ENCODE measurements at places on chromosomes 7 and 10. TPM values are rescaled to one million over a fixed set of nuclear protein-coding genes. Genes with fewer than 3 reads are reported as not detected.
A peak's percentile ranks its signal among the peaks of the same experiment; 100 is the strongest.

Gene TAS2R4
- 4.5 TPM for total RNA-seq

- DNase-seq = no peak
These were observed 743 bp downstream of the MKI67 start for GRCh38 chr10:128125416-128125943.

DNA sequence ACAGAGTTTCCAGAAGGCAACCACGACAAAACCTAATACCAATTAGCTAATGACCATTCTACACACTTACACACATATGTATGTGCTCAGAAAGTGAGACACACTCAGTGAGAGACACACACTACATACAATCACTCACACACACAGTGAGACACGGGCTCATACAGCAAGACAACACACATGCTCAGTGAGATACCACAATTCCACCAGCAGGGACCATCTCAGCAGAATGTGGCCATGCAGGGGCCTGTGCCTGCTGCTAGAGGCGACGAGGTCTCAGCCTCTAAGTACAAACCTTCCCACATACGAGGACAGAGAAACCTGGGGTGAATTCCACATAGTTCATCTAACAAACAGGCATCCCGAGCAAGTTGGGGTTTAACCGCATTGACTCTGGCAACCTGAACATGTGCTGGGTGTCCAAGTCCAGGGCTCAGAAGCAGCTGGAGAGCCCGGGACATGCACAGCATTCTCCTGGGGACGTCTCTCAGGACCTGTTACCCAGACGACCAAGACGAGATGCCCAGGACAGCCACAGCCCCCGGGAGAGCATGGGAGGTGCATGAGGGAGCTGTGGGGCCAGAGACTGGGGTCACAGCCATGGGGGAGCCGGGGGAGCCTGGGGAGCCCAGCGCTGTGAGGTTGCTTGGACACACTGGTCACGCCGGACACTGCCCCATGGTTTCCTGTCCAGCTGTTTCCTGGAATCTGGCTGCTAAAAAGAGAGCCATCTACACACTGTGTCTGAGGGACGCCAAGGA is 523.6 kb downstream of the PTPRN2 start:
- no peak for DNase-seq

DNA sequence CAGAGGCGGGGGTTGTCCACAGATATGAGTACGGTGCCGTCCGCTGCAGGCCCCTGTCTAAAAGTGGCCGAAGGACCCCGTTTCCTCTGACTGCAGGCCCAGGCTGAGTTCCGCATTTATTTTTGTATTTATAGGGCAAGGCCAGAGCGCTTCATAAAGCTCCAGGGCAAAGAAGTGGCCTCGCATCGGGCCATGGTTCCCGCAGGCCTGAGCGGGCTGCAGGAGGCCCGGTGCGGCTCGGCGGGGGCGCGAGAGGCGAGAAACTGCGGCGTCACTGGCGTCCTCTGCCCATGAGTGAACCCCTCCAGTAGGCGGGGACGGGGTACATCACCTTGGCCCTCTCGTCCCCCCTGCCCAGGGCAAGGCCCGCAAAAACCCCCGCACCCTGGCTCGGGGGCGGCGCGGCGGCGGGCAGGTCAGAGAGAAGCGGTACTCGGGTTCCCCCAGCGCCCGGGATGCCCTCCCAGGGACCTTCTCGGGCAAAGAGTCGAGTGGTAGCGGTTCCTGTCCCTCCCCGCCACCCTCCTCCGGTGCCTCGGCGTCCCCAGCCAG is 355.7 kb downstream of the DNAJB6 start:
- no peak for DNase-seq

GRCh38 chr10:29616542-29616941 is 18.2 kb downstream of the SVIL start:
- no peak for DNase-seq

Gene ZNF33A
- 19.3 TPM for total RNA-seq

Gene CPXM2
- total RNA-seq = 64.0 TPM

Gene UNC5B
- total RNA-seq = 20.6 TPM

Gene ITIH5
- total RNA-seq = 0.09 TPM

Gene KAZALD1
- total RNA-seq = 71.5 TPM

- no peak for DNase-seq
These were observed 105.8 kb upstream of the KLF6 start for GRCh38 chr10:3890602-3891352.

- DNase-seq = peak; percentile 49
These were observed 90.7 kb downstream of the GNAI1 start for GRCh38 chr7:80225361-80225760.

Gene CHRM2
- 26.4 TPM for total RNA-seq

Gene CCDC136
- total RNA-seq = 9.9 TPM

Gene PRPS1L1
- not detected for total RNA-seq

GRCh38 chr7:70242826-70243225 is 644.6 kb downstream of the AUTS2 start:
- DNase-seq = no peak

Measured in fibroblast of the aortic adventitia (primary cell).